ENCODE measurements at places on chromosomes 2 and 18. TPM values are rescaled to one million over a fixed set of nuclear protein-coding genes. Genes with fewer than 3 reads are reported as not detected.

The DNAJB2 gene
- total RNA-seq, result 13.8 TPM

The DSG1 gene
- total RNA-seq, result not detected

The CLK1 gene
- 46.1 TPM for total RNA-seq

The OST4 gene
- 249 TPM for total RNA-seq

The EML6 gene
- total RNA-seq, result 1.8 TPM
